Activated naive CD4-positive, alpha-beta T cell treated with anti-CD3 and anti-CD28 coated beads for 36 hours (primary cell): ENCODE measurements at places on chromosomes 1 and 21.

DNA sequence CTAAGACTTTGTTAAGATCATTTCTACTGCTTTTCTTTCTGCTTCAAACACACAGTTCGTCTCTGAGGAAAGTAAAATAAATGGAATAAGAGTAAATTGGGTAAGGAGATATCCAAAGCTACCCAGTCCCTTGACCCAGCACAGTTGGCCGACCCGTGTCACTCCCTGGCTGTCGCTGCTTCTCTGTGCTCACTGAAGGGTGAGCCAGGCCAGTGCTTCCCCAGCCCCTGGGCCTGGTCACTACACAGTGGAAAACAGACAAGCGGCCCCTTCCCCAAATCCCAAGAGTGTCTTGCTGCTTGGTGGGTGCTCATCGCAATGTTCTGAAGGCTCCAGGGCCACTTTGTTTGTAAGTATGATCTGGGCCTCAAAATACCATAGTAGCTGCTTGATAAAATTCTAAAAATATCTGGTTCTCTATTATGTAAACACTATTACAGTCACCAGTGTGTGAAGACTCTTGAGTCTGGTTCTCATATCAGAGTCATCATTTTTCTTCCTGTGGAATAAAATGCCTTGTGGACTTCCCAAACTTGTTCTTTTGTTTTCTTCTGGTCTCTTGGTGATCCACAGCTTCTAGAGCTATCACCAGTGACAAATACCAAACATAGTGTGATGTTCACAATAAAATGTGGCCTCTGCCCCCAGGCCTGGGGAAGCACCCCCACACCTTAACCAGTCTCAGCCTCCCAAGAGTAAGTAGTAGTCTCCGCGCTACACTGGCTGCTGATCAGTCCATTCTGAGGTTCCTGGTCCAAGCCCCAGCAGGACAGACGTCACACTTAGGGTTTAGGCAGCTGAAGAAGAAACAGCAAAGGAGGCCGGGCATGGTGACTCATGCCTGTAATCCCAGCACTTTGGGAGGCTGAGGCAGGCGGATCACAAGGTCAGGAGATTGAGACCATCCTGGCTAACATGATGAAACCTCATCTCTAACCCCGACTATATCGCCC, 106.2 kb downstream of the DHRS3 start:
- no peak for DNase-seq

- DNase-seq: no peak
Measured at GRCh38 chr1:224683936-224684335, 67.8 kb downstream of the CNIH3 start.

- DNase-seq: no peak
Measured at GRCh38 chr1:56509713-56510641, 69.4 kb downstream of the PLPP3 start.

- no peak for DNase-seq
Measured at GRCh38 chr1:103106426-103107341, 1.6 kb downstream of the COL11A1 start.

GRCh38 chr1:221521686-221522085, 220.2 kb downstream of the DUSP10 start:
- DNase-seq: no peak

DNA sequence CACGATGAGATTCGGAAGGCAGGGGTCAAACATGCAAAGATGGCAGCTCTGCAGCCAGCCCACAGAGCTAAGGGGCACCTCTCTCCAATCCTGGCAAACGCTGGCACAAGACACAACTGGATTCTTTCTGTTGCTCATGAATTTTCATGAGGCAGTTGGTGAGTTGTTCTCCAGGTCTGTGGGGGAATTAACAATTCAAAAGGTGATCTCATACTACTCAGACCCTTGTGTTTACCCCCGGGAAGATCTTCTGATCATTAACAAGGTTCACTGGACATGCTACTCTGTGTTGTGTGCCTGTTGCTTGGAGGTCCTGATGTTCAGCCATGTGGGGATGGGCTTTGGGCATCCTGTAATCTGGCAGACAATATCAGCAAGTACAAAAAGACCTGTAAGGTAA, 128.9 kb downstream of the HHAT start:
- DNase-seq: no peak

DNA sequence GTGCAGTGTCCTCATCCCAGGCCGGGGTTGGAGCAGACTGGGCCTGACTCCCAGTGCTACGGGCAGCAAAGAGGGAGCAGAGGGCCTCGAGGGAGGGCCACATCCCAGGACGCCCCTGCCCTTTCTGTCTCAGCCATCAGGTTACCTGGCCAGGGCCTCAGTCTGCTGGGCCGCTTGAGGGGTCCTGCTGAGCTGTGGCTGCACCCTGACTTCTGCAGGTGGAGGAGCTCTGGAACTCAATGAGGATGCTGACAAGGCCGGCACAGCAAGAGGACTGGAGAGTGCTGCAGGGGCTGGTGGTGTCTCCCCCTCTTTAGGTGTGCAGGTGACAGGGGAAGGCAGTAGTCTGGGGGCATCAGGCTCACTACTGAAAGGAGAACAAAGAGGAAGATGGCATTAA, 3.3 kb downstream of the ZNF692 start:
- DNase-seq: no peak

DNA sequence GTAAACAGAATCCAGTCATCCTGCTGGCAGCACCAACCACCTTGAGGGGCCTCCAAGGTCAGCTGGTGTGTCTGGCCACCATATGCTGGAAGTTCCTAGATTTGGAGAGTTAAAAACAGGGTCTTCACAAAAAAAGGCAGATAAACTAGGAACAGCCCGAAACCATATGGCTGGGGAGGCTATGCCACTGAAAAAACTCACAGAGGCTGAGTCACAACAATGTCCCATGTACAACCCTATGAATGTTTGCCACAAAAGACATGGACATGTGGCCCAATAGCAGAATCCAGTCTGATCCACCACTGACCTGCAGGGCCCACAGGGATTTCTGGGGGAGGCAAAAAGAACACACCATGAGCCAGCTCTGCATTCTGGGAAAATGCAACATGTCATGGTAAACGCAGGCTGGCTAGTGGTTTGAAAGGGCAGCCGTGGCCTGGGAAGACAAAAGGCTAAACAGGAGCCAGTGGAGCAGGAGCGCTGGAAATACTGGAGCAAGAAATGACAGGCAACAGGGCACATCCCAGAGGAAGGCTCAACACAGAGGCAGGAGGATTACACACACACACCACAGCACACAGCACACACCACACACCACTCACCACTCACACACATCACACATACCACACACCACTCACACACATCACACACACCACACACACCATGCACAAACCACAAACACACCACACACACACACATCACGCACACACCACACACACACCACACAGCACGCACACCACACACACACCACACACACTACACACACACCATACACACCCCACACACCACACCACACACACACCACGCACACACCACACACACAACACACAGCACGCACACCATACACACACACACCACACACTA, 55.4 kb downstream of the HSF2BP start:
- DNase-seq: no peak

DNA sequence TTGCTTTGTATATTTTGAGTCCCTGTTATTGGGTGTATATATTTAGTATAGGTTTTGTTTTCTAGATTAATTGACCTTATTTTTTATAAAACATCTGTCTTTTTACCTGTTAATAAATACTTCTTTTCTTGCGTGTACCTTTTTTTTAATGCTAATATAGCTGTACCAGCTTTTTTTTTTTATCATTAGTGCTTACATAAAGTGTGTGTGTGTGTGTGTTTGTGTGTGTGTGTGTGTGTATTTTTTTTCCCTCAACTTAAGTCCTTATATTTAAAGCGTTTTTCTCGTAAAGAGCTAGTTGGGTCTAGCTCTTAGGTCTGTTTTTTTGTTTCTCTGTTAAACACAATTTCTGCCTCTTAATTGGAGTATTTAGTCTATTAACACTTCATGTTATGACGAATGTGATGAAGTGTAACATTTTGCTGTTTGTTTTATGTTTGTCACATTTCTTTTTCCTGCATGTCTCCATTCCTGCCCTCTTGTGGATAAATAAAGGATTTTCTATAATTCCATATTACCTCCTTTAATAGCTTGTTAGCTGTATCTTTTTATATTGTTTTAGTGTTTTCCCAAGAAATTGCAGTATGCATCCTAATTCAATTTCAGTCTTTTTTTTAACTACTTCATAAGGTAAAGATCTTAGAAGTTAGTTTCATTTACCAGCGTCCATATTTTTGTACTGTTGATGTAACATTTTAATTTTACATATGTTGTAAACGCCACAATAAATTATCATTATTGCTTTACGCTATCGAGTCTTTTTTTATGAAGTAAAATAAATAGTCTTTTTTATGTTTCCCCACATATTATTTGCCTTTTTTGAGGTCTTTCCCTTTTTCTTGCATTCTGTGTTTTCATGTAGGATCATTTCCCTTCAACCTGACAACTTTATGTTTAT, 4.3 kb downstream of the PRMT2 start:
- no peak for DNase-seq

DNA sequence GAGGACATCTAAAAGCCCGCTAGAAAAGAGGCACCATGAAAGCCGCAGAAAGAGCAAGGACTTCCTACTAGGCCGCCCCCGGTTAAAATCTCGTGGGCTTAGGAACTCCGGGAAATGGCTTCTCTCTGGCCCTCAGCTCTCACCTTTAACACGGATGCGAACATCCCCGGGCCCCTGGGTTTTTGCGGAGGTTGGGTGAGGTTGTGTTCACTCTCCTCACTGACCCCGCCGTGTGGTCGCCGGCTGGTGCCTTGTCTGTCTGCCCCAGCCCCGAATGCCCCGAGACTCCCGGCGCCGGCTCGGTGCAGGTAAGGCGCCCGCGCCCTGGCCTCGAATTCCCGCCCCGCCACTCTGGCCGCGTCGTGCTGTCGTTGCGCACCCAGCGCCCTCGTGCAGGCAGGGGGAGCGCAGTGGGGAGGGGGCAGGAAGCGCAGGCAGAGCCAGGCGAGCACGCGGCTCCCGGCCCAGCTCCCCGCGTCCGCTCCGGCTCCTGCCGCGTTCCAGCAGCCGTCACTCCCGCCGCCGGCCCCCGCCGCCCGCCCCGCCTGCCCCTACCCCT, at the start of gene SHISAL2A:
Gene SHISAL2A (plus strand): TSS at position 437 of the 559 bp plus-strand sequence. CDS start 326 bp downstream, outside the sequence.
- DNase-seq: peak; percentile 73

DNA sequence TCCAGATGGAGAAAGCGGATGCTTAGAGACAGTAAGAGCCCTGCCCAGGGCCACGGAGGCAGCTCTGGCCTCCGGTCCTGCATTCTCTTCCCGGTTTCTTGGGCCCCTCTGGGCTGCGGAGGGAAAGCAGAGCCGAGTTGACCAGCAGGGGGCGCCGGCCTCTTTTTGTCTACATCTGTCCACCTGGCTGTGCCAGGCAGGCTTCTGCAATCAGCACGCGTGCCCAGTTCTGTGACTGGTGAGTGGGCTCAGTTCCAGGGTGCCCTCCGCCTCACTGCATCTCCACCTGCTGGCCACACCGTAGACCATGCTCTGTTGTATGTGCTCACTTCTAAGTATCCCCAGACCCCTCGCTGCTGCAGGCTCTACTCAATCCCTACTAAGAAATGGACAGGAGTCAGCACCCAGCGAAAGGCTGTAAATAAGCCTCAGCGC, 6.7 kb upstream of the HUNK start:
- peak; percentile 83 for DNase-seq

DNA sequence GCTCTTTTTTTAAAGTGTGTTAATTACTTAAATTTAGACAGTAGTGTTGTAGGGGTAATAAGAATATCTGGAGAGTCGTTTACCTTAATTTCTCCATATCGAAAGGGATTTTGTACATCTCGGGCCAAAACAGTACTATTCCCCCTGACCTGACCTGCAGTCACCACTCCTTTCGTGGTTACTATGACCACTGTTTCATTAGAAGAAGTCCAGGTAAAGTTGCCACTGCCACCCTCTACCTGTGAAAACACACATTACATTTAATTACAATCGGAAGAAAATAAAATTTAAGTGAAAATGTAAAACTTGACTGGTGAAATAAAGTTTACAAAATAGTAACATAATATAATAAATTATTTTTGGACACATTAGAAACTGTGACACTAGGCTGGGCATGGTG, 37.2 kb downstream of the NUP210L start:
- DNase-seq: no peak

DNA sequence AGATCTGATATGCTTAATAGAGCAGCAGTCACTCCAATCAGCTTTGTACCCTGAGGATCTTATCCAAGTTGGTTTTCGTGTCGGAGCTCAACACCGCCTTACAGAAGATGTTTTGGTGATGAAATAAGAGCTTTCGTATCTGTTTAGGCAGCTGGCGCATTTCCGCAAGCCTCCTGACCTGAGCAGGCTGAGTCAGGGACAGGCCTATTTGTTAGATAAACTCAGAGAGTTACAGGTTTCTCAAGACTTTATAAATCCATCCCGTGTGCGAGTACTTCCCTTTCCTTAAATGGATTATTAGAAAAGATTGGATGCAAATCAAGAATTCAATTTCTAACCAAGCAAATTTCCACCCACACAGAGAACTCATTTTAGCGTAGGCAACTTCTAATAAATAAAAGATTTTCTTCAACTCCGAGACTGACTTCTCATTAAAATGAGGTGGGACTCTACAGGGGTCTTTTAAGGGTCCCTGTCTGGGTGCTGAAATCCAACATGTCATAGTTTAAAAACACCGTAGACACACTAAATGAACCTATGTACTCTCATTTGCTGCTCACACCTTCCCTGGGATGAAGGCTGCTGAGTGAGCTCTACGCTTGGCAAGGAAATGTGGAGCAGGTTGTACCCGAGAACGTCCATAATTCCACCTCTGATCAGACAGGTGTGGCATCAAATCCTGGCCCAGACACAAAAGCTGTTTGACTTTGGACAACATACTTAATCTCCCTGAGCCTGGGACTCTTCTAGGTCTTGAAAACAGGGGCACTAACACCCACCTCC, 106.9 kb upstream of the F3 start:
- DNase-seq: no peak

- DNase-seq: no peak
Measured at GRCh38 chr1:14332158-14332557, 266.3 kb upstream of the KAZN start.

DNA sequence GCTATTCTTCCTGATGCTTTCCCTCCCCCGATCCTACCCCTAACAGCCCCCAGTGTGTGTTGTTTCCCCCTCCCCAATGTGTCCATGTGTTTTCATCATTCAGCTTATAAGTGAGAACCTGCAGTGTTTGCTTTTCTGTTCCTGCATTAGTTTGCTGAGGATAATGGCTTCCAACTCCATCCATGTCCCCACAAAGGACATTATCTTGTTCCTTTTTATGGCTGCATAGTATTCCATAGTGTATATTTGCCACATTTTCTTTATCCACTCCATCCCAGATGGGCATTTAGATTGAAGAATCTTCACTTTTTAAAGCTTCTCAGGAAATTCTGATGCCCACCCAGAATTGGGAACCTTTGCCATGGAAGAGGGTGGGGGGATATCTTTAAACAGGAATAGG, 19.0 kb upstream of the SLC2A1 start:
- no peak for DNase-seq

GRCh38 chr1:153670257-153670858, 435 bp downstream of the ILF2 start:
- DNase-seq: peak; percentile 42

- no peak for DNase-seq
Measured at GRCh38 chr1:178397678-178398077, 99.1 kb downstream of the CLEC20A start.

- DNase-seq: no peak
Measured at GRCh38 chr1:16156848-16157495, 1.1 kb upstream of the EPHA2 start.
